ENCODE measurements at places on chromosomes 11 and 22.

DNA sequence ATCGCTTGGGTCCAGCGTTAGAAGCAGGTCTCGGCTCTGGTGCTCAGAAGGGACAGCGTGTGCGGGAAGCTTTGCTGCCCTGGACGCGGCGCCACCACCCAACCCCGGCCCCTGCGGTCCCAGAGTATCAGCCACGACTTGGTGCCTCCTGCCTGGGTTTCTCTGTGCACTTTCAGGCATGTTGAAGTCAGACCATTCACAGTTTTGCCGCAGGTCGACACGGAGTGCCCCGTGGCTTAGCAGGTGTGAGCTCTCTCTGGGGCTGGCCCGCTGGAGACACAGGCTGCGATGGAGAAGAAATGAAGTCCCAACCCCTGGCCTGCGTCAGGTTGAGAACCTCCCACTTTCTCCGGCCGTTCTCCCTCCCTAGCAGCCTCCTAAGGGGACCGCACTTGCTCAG lies 494.5 kb downstream of the BRD1 start:
- no peaks in the 10 kb centered on the region for H3K36me3 ChIP-seq
- DNase-seq = no peak

DNA sequence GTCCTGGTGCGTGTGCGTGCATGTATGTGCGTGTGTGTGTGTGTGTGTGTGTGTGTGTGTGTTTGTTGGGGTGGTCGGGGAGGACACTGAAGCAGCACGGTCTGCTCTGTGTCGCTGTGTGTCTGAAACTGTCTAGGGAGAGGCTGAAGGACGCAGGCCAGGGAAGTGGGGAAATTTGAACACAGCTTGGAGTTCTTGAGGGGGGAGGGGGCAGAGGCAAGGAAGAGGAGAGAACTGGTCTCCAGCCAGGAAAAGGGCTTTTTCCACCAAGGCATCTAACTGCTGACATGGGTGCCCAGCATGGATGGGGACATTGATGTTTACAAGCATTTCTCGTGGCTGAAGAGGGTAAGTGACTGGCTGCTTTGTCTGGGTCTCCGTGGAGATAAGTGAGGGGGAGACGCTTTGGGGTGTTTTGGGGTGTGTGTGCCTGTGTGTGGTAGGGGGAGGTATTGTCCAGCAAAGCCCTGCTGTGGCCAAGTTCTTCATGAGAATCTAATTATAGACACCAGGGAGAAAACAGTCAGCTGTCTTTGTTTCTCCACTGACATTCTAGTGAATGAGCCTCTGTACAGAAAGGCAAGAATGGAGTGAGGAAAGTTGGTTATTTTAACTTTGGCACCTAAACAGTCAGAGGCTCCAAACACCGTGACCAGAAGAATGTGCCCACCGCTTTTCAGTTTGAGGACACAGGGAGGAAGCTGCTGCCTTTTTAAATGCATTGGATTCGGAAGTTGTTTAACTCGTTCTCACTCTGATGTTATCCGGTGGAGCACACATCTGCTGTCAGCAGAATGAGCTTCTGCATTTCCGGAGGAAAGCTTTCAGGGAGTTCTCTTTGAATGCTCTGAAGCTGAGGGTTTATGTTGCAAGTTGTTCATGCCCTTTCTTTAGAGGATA lies 63.7 kb downstream of the PPFIBP2 start:
- H3K36me3 ChIP-seq = no peaks in the 10 kb centered on the region
- DNase-seq = peak; percentile 28
- H3K27me3 ChIP-seq = no peaks in the 10 kb centered on the region
- H3K27ac ChIP-seq = peak overlapping the region; percentile 94
- peaks cover 97% of the 10 kb centered on the region for H3K4me1 ChIP-seq

DNA sequence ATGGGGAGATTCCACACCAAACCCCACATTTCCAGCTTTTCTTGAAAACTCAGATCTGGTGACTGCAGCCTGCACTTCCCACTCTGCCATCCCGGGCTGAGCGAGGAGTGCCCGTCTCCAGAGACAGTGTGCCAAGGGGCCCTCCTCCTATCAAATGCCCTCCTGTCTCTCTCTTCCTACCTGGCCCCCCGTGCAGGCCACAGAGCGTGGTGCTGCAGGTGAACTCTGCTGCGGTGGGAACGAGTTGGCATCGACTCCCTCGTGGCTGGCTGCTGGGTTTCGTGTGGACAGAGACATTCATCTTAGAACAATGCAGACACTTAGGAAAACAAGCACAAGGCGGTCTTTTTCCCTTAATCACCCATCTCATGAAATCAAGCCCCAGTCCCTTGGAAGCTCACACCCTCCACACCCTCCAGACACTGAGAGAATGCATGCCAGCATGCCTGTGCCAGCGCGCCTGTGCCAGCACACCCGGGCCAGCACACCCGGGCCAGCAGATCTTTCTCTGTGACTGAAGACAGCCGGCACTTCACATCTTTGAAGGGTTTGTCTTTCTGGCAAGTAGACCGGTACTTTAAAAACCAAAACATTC lies 65.0 kb downstream of the PARVB start:
- H3K27me3 ChIP-seq = no peaks in the 10 kb centered on the region
- no peaks in the 10 kb centered on the region for H3K36me3 ChIP-seq
- no peak for DNase-seq

GRCh38 chr22:49508561-49508960 lies 319.1 kb downstream of the BRD1 start:
- no peaks in the 10 kb centered on the region for H3K36me3 ChIP-seq
- H3K27ac ChIP-seq = no peak overlapping the region
- H3K27me3 ChIP-seq = no peaks in the 10 kb centered on the region
- no peak overlapping the region for H3K4me3 ChIP-seq
- no peak for DNase-seq

GRCh38 chr22:47580121-47580520 lies 817.7 kb downstream of the TBC1D22A start:
- no peak for DNase-seq
- H3K27ac ChIP-seq = no peak overlapping the region
- H3K4me1 ChIP-seq = no peaks in the 10 kb centered on the region
- H3K4me3 ChIP-seq = no peak overlapping the region
- no peaks in the 10 kb centered on the region for H3K36me3 ChIP-seq
- no peaks in the 10 kb centered on the region for H3K27me3 ChIP-seq

DNA sequence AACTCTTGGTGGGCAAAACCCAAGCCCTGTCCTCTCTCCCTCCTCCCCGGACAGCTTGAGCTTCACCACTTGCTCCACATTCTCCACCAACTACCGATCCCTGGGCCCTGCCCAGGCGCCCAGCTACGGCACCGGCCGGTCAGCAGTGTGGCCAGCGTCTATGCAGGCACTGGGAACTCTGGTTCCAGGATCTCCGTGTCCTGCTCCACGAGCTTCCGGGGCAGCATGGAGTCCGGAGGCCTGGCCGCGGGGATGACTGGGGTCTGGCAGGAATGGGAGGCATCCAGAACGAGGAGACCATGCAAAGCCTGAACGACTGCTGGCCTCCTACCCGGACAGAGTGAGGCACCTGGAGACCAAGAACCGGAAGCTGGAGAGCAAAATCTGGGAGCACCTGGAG lies 68.9 kb upstream of the RTL6 start:
- no peak overlapping the region for H3K27ac ChIP-seq
- peaks cover 3% of the 10 kb centered on the region for H3K27me3 ChIP-seq
- H3K4me3 ChIP-seq = no peak overlapping the region
- no peaks in the 10 kb centered on the region for H3K4me1 ChIP-seq

GRCh38 chr11:117796872-117797529 lies at the start of gene DSCAML1:
DSCAML1 (minus strand) TSS chr11:117797216; CDS start chr11:117797079, 137 bp downstream.
- H3K36me3 ChIP-seq = no peaks in the 10 kb centered on the region
- DNase-seq = no peak
- H3K27me3 ChIP-seq = peaks cover 82% of the 10 kb centered on the region
- H3K27ac ChIP-seq = no peak within 1 kb of the TSS
- peaks cover 11% of the 10 kb centered on the region for H3K4me1 ChIP-seq
- peak within 1 kb of the TSS; percentile 21 for H3K4me3 ChIP-seq

GRCh38 chr11:111067994-111068393 lies 177.5 kb upstream of the POU2AF2 start:
- H3K4me3 ChIP-seq = no peak overlapping the region
- H3K27me3 ChIP-seq = no peaks in the 10 kb centered on the region
- DNase-seq = no peak
- H3K4me1 ChIP-seq = no peaks in the 10 kb centered on the region

DNA sequence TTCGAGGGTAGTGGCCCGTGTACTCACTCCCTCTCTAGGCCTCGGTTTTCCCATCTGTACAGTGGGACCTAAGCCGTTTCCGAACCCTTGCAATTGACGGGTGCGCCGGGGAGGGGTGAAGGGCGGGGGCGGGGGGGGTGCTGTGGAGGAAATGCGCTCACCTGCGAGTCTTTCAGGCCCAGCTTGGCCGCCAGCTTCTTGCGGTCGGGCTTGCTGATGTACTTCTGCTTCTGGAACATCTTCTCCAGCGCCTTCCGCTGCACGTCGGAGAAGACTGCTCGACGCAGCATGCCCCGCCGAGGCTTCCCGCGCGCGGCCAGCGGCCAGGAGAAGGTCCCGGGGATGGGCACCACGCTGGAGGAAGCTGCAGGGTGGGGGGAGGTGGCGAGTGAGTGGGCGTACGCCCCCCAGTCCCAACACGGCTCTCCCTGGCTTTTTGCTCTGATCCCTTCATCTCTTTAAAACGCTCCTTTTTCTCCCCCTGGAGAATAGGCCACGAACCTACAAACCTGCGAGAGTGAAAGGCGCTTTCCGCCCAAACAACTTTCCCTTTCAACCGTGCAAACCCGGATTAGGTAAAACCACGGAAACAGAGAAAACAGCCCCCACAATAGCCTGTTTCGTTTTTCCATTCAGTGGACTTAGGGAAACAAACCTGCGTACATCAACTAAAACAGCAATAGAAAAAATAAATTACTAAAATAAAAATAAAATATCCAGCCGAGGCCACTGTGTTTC lies 3.2 kb downstream of the DBX1 start:
- peaks cover 4% of the 10 kb centered on the region for H3K27me3 ChIP-seq
- H3K4me3 ChIP-seq = peak overlapping the region; percentile 19
- no peaks in the 10 kb centered on the region for H3K36me3 ChIP-seq
- DNase-seq = no peak

DNA sequence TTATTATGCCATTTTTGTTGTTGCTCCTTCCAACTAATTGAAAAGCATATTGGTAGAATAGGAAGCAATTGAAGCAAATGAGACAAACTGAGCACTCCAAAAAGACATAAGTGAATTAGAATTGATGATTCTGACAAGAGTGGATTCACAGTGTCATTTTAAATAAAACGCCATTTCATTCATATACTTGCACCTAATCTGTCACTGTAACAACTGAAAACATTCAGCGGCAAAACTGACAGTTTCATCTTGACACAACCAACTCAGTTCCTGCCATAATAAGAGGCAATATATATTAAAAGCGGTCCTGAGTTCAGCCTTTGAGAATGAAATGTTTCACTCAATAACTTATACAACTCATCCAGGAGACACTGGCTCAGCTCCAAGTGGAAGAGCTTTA lies 306.8 kb downstream of the CNTN5 start:
- no peaks in the 10 kb centered on the region for H3K36me3 ChIP-seq
- DNase-seq = no peak
- no peaks in the 10 kb centered on the region for H3K4me1 ChIP-seq

GRCh38 chr11:73520353-73521061 lies 77.4 kb downstream of the FAM168A start:
- peaks cover 3% of the 10 kb centered on the region for H3K4me1 ChIP-seq
- no peaks in the 10 kb centered on the region for H3K27me3 ChIP-seq
- no peaks in the 10 kb centered on the region for H3K36me3 ChIP-seq
- H3K4me3 ChIP-seq = no peak overlapping the region
- DNase-seq = no peak

GRCh38 chr11:122050021-122050690 lies 65.9 kb downstream of the BLID start:
- H3K27ac ChIP-seq = no peak overlapping the region
- no peaks in the 10 kb centered on the region for H3K4me1 ChIP-seq
- DNase-seq = no peak
- no peak overlapping the region for H3K4me3 ChIP-seq
- H3K27me3 ChIP-seq = no peaks in the 10 kb centered on the region
- H3K36me3 ChIP-seq = no peaks in the 10 kb centered on the region

- H3K4me1 ChIP-seq = peaks cover 7% of the 10 kb centered on the region
- no peaks in the 10 kb centered on the region for H3K36me3 ChIP-seq
- DNase-seq = no peak
- no peak overlapping the region for H3K4me3 ChIP-seq
Observed at GRCh38 chr11:108933630-108934029, 268.8 kb downstream of the DDX10 start.

DNA sequence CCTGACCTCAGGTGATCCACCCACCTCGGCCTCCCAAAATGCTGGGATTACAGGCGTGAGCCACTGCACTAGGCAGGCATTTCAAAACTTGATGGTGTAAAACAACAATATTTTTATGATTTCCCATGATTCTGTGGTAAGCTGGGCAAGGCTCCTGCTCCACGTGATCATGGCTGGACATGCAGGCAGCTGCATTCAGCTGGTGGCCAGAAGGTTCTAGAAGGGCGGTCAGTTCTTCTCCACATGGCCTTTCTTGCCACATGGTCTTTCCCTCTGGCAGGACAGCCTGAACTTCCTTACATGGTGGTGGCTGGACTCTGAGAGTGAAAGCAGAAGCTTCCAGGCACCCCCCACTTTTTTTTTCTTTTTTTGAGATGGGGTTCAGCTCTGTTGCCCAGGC lies 9.9 kb upstream of the RASD2 start:
- H3K4me1 ChIP-seq = peaks cover under 1% of the 10 kb centered on the region
- H3K27me3 ChIP-seq = no peaks in the 10 kb centered on the region
- no peak for DNase-seq
- H3K4me3 ChIP-seq = no peak overlapping the region
- no peak overlapping the region for H3K27ac ChIP-seq

DNA sequence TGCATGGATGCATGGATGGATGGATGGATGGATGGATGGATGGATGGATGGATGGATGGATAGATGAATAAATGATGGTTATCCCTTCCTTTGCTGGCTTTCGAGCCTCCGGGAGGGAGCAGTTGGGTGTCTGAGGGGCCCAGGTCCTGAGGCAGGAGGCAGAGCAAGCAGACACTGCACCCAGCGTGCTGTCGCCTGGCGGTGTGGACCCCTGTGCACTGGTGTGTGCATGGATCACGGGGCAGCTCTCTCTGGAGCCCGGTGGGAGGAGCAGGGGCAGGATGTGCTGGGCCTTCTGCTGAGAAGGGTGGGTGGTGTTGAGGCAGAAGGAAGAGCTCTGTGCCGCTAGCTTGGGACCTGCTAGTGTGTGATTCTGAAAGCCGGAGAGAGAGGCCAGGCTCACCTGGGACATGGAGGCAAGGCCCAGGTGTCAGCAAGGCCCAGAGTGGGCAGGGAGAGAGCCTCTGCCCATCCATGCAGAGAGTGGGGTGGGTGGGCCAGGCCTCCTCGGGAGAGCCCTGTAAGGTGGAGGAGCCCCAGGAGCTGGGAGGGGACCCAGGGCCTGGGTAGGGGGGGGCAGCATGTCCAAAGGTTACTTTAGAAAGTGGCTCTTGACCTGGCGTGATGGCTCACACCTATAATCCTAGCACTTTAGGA lies 254.4 kb downstream of the BRD1 start:
- no peak overlapping the region for H3K27ac ChIP-seq
- no peaks in the 10 kb centered on the region for H3K36me3 ChIP-seq
- H3K4me1 ChIP-seq = no peaks in the 10 kb centered on the region
- DNase-seq = no peak
- no peak overlapping the region for H3K4me3 ChIP-seq

GRCh38 chr11:833114-833791 lies 501 bp downstream of the CD151 start:
- no peaks in the 10 kb centered on the region for H3K36me3 ChIP-seq
- H3K27me3 ChIP-seq = peaks cover 33% of the 10 kb centered on the region
- H3K4me1 ChIP-seq = peaks cover 41% of the 10 kb centered on the region
- peak overlapping the region; percentile 89 for H3K27ac ChIP-seq

GRCh38 chr11:12784987-12785386 lies 110.8 kb downstream of the TEAD1 start:
- DNase-seq = no peak
- H3K27ac ChIP-seq = no peak overlapping the region
- no peaks in the 10 kb centered on the region for H3K36me3 ChIP-seq
